ENCODE measurements at places on chromosomes 13 and 19.
A peak's percentile ranks its signal among the peaks of the same experiment; 100 is the strongest.

- DNase-seq: peak; percentile 51
Measured at GRCh38 chr19:18204394-18205199, 755 bp upstream of the RAB3A start.

GRCh38 chr19:17125728-17126677 is 50.4 kb downstream of the MYO9B start:
- peak; percentile 85 for DNase-seq

- DNase-seq: peak; percentile 90
Measured at GRCh38 chr19:29694669-29695627, 20.1 kb downstream of the C19orf12 start.

DNA sequence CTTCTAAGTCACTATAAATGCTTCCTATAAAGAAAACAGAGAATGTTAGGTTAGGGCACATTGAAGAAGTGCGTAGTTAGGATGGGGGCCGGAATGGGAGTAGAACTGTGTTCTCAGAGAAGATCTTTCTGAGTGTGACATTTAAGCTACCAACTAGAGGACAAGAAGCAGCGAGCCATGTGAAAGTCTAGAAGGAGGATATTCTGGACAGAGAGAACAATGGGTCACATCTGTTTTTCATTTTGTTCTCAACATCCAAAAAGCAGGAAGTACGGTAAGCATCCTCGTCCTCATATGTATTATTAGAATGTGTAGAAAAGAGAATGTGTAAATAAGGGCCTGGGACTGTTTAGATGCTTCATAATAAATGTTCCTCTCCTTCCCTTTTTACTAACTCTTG is 44.5 kb upstream of the PARP4 start:
- DNase-seq: no peak

GRCh38 chr13:46614582-46614981 is 61.6 kb downstream of the LRCH1 start:
- DNase-seq: no peak

- DNase-seq: no peak
Measured at GRCh38 chr13:24982333-24982999, 113.5 kb upstream of the PABPC3 start.

DNA sequence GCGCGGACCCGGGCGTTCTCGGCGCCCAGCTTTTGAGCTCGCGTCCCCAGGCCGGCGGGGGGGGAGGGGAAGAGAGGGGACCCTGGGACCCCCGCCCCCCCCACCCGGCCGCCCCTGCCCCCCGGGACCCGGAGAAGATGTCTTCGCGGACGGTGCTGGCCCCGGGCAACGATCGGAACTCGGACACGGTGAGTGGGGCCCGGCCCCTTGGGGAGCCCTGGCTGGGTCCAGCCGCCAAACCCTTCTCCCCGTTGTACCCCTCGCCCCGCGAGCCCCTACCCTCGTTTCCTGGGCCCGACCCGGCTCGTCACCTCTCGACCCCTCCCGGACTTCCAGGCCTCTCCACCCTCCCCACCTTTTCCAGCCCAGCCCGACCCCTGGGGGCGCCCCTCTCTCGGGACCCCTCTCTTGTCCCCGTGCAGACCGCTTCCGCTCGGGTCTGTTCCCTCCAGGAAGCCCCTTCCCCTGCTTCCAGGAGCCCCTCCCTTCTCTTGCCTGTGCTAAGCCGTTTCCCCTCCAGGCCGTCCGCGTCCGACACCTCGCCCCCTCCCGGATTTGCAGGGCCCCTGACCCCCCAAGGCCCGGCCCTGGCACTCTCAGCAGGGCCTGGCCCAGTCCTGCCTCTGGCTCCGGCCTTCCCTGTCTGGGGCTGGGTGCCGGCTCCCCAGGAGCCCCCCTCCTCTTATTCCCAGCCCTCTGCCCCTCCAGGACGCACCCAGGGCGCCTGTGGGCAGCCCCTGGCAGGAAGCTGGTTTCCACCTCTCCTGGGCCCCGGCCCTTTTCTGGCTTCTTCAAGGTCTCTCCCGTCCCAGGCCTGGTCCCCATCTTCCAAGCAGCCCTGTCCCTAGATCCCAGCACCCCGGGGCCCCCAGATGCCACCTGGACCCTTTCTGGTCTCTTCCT is 632 bp downstream of the MARK4 start:
- DNase-seq: peak; percentile 21

GRCh38 chr13:102779436-102780159 is 6.0 kb upstream of the TEX30 start:
- DNase-seq: peak; percentile 3

- DNase-seq: no peak
Measured at GRCh38 chr13:25881136-25881926, 170.5 kb downstream of the SHISA2 start.

GRCh38 chr13:93963266-93964145 is 516.0 kb downstream of the DCT start:
- DNase-seq: no peak

- no peak for DNase-seq
Measured at GRCh38 chr19:20028611-20029010, 10.7 kb downstream of the ZNF682 start.

DNA sequence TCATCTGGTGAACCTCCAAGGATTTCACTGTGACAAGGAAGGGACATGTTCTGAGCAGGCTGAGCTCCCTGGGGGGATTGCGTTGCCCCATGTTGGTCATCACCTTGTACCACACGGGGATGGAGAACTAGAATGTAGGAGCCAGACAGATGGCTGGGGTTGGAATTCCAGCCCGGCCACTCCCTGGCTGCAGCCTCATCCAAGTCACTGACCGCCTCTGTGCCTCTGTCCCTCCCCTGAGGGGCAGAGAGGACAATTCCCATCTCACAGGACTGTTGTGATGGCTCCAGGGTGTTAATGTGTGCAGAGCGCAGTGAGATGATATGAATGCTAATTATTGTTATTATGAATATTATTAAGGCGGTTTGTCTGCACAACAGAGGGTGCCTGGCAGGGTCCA is 24.1 kb downstream of the ADGRL1 start:
- no peak for DNase-seq

Measured in CD4-positive, alpha-beta T cell treated with Interleukin-6 for 4 hours (primary cell).